ENCODE measurements at places on chromosomes 5 and 9. TPM values are rescaled to one million over a fixed set of nuclear protein-coding genes. Genes with fewer than 3 reads are reported as not detected.

The TMEFF1 gene
- total RNA-seq: 0.49 TPM

GRCh38 chr9:90684736-90685135, 42.1 kb upstream of the DIRAS2 start:
- H3K27ac ChIP-seq: no peak overlapping the region
- H3K27me3 ChIP-seq: peaks cover 11% of the 10 kb centered on the region
- no peak for DNase-seq
- H3K36me3 ChIP-seq: no peaks in the 10 kb centered on the region

The CNTNAP3 gene
- not detected for total RNA-seq

GRCh38 chr5:155455791-155456514, 442.4 kb downstream of the KIF4B start:
- H3K27me3 ChIP-seq: no peaks in the 10 kb centered on the region
- no peaks in the 10 kb centered on the region for H3K36me3 ChIP-seq
- no peak overlapping the region for H3K27ac ChIP-seq
- H3K4me3 ChIP-seq: no peak overlapping the region
- no peak for DNase-seq
- H3K4me1 ChIP-seq: no peaks in the 10 kb centered on the region

- no peaks in the 10 kb centered on the region for H3K4me1 ChIP-seq
Measured at GRCh38 chr9:13716601-13717321, 437.3 kb upstream of the MPDZ start.

The ZBTB43 gene
- 25.2 TPM for total RNA-seq

The SPINK7 gene
- total RNA-seq: not detected

DNA sequence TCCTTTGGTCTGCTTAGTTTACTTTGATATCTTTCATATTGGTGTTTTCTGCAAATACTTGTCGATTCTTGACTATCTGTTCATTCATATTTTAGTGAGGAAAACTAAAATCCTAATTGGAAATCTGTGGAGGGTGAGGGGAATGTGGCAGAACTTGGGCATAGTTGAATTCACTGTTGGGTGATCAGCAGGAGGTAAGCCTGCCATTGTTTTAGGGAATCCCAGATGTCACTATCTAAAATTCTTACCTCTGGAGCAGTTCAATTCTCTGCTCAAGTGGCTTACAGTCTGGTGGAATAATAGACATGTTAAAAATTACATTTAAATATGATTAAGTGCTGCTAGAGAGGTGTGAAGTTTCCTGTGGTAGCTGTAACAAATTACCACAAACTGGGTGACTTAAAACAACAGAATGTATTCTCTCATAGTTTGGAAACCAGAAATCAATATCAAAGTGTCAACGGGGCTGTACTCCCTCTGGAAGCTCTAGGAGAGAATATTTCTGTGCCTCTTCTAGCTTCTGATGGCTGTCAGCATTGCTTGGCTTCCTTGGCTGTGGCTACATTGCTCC, 90.3 kb upstream of the GCNT4 start:
- no peak for DNase-seq
- no peak overlapping the region for H3K4me3 ChIP-seq
- no peaks in the 10 kb centered on the region for H3K27me3 ChIP-seq
- H3K27ac ChIP-seq: no peak overlapping the region
- H3K36me3 ChIP-seq: no peaks in the 10 kb centered on the region

DNA sequence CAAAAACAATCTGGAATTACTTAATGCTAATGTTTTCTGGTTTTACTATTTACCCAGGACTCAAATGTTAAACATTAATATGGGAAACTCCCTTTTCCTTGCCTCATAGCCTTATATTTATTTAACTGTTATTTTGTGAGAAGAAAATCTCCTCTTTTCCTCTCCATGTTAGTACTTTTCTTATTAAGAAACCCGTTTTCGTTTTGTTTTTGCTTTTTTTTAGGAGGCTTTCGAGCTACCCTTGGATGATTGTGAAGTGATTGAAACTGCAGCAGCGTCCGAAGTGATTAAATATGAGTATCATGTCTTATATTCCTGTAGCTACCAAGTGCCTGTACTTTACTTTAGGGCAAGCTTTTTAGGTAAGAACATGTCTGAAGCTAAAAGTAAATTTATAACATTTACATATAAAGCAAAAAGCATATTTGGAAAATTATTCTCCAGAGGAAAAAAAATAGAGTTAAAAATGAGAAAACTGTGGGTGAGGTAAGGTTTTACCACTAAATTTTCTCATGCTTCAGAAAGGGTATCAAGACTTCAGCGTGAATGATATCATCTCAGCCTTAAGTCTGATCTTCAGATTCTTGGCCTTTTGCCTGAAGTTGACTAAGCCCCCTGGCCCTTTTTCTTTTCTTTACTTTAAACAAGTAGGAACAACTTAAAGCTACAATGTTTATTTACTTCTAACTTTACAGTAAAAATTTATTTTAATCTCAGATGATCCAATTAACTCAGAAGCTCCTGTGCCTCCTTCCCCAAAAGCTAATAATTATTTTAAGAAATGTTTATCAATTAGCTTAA, 113.8 kb downstream of the RPS23 start:
- no peak for DNase-seq
- H3K27me3 ChIP-seq: no peaks in the 10 kb centered on the region
- no peak overlapping the region for H3K4me3 ChIP-seq
- no peaks in the 10 kb centered on the region for H3K36me3 ChIP-seq
- no peak overlapping the region for H3K27ac ChIP-seq
- H3K4me1 ChIP-seq: peaks cover 2% of the 10 kb centered on the region

The CBY3 gene
- total RNA-seq: 0.59 TPM

GRCh38 chr5:17089690-17090089, 127.7 kb upstream of the BASP1 start:
- no peaks in the 10 kb centered on the region for H3K36me3 ChIP-seq
- no peak for DNase-seq
- no peaks in the 10 kb centered on the region for H3K27me3 ChIP-seq
- H3K4me3 ChIP-seq: no peak overlapping the region
- no peaks in the 10 kb centered on the region for H3K4me1 ChIP-seq

- H3K4me1 ChIP-seq: no peaks in the 10 kb centered on the region
- H3K27me3 ChIP-seq: no peaks in the 10 kb centered on the region
- H3K27ac ChIP-seq: no peak overlapping the region
- H3K36me3 ChIP-seq: no peaks in the 10 kb centered on the region
- no peak overlapping the region for H3K4me3 ChIP-seq
Measured at GRCh38 chr5:167827766-167828165, 463.7 kb upstream of the WWC1 start.

- DNase-seq: no peak
- no peaks in the 10 kb centered on the region for H3K36me3 ChIP-seq
- no peaks in the 10 kb centered on the region for H3K4me1 ChIP-seq
- no peak overlapping the region for H3K27ac ChIP-seq
- no peaks in the 10 kb centered on the region for H3K27me3 ChIP-seq
- H3K4me3 ChIP-seq: no peak overlapping the region
Measured at GRCh38 chr9:15982182-15982581, 429.3 kb downstream of the CCDC171 start.

All from activated CD8-positive, alpha-beta memory T cell treated with anti-CD3 and anti-CD28 coated beads, Interleukin-2, amount 10 ng/mL, durations not matched to agents 7 days and 5 days (primary cell).